ENCODE measurements at places on chromosomes 11 and 22.

GRCh38 chr22:39820256-39820655 lies 73.3 kb downstream of the ENTHD1 start:
- DNase-seq: peak; percentile 60

- no peak for DNase-seq
These were observed 57.0 kb downstream of the PDE3B start for GRCh38 chr11:14700593-14700992.

DNA sequence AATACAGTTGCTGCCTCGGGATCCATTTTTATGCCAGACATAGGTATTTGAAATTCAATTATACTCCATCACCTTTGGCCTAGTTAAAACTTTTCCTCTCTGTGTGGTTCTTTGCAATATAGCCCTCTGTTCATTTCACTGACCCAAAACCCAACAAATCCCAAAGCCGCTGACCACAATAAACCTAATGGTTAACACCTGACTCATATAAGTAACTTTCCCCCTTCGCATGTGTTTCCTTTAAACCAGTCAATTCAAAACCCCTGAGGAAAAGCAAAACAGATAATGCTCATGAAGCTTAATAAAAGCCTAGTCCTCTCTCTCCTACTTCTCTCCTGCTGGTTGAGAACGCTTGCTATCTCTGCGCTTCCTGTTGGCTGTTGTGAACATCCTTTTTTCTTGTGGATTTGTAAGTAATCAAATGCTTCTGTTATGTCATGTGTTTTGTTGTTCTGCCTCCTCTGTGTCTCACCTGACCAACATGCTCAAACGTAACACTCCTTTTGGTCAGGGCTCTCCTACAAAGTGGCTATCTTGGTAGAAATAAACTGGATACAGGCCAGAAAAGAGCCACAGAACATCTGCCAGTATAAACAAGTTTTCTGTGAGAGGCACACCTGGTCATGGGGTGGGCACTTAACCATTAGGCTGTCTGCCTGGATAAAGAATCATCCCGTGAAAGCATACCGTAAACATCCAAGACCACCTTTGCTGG lies 652.6 kb downstream of the METTL15 start:
- peak; percentile 41 for DNase-seq

DNA sequence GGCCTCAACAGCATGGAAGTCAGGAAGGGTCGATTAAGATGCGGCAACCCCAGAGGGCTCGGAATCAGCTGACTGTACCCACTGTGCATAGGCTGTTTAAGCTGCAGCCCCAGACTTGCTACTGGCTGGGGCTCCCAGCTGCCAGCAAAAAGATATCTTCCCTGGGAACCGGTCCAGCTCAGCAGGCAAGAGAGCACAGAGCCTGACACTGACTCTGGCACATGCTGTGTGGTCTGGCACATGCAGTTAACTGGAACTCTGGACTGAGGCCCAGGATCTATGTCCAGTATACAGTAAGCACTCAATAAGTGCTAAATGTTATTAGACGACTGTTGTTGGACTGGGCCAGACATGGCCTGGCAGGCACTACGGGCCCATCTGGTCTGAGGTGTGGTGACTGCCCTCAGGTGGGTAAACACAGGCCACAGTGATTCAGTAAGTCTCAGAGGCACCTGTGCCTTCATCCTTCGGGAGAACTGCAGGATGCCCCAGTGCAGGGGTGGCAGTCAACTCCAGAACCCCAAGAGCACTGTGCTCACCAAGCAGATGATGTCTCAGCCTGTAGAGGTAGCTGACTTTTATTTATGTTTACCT lies 87.6 kb downstream of the LARGE1 start:
- DNase-seq: no peak

GRCh38 chr11:93542811-93543229 lies 371 bp downstream of the SMCO4 start:
- DNase-seq: no peak

GRCh38 chr11:86790867-86791849 lies 9.2 kb upstream of the PRSS23 start:
- DNase-seq: no peak

DNA sequence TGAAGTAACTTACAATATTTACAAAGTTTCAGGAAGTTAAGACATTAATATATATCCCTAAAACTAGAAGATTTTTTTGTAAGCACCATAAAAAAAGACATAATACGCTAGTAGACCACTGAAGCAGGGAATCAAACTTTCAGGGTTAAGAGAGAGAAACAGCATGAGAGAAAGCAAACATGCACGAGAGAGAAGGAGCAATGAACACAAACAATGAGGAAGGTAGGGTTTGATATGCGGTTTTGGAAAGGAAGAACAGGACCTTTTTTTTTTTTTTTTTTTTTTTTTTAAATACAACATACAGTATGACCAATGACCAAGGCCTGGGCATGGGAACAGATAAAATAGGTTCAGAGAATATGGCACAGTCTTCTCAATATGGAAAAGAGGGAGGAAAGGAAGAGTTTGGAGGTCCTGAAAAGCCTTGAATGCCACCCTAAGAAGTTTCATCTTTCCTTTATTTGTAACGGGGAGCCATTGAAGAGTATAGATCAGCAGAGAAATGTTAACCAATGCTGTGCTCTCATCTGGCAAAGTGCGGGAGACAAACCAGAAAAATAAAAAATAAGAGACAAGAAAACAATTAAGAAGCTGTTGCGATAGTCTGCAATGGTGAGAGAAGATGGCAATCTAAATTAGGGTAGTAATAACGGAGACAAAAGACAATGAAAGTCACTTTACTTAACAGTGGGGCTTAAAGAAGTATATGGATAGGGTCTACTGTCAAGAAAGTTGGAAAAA lies 101.0 kb downstream of the USP35 start:
- DNase-seq: no peak

GRCh38 chr11:69285091-69285490 lies 8.9 kb upstream of the MYEOV start:
- DNase-seq: no peak

DNA sequence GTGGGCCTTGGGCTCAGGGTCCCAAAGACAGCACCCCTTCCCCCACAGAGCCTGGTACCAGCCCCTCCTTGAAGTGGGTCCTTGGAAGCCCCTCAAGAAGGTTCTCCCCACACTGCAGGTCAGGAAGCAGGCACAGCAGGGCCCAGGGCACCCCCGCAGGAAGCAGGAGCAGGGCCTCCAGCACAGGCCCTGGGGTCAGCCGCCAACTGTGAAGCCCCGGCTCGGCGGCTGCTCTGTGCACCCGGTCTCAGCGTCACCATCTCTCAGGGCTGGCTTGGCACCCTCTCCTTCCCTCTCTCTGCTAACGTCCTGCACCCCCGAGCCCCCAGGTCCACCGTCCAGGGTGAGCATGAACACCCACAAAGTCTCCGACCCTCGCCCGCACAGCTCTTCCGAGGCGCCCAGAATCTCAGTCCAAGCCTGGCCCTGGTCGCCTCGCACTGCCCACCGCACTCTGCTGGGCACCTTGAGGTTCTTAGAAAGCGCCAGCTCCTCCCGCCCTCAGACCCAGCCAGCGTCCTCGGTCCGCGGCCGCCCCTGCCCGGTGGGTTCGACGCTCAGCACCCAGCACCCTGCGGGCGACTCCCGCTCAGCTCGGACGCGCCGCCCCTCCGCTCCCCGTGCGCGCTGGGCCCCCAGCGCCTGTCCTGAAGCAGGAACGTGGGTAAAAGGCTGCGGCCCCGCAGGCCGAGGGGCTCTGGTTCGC lies 1.4 kb upstream of the SIGIRR start:
- DNase-seq: no peak
